Fibroblast of villous mesenchyme (primary cell): ENCODE measurements at places on chromosomes 1 and 21.
A peak's percentile ranks its signal among the peaks of the same experiment; 100 is the strongest.

- DNase-seq = peak; percentile 96
Measured at GRCh38 chr1:234755449-234755863, 145.5 kb upstream of the IRF2BP2 start.

DNA sequence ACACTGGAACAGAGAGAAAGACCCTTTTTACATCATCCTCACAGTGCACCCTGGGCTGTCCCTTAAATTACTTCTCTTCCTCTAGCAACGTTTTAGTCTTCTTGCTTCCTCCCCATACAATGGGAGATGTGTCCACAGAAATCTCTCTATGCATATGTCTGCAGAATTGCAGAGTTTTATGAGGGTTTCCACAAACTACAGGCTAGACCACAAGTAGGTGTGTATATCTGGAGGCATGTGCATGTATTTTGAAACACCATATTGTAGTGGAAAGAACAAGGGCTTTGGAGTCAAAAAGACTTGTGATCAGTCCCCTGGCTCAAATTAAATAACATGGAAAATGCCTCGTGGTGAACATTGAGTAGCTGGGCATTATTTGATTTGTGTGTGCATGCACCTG, 121.3 kb upstream of the IPO9 start:
- DNase-seq = peak; percentile 70

- DNase-seq = peak; percentile 33
Measured at GRCh38 chr21:26909972-26910371, 56.9 kb downstream of the ADAMTS5 start.

DNA sequence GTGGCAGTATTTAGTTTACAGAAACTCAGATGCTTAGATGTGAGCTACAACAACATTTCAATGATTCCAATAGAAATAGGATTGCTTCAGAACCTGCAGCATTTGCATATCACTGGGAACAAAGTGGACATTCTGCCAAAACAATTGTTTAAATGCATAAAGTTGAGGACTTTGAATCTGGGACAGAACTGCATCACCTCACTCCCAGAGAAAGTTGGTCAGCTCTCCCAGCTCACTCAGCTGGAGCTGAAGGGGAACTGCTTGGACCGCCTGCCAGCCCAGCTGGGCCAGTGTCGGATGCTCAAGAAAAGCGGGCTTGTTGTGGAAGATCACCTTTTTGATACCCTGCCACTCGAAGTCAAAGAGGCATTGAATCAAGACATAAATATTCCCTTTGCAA, 59.7 kb upstream of the ZNF326 start:
- no peak for DNase-seq

GRCh38 chr21:15140321-15141019, 75.7 kb upstream of the NRIP1 start:
- DNase-seq = no peak

DNA sequence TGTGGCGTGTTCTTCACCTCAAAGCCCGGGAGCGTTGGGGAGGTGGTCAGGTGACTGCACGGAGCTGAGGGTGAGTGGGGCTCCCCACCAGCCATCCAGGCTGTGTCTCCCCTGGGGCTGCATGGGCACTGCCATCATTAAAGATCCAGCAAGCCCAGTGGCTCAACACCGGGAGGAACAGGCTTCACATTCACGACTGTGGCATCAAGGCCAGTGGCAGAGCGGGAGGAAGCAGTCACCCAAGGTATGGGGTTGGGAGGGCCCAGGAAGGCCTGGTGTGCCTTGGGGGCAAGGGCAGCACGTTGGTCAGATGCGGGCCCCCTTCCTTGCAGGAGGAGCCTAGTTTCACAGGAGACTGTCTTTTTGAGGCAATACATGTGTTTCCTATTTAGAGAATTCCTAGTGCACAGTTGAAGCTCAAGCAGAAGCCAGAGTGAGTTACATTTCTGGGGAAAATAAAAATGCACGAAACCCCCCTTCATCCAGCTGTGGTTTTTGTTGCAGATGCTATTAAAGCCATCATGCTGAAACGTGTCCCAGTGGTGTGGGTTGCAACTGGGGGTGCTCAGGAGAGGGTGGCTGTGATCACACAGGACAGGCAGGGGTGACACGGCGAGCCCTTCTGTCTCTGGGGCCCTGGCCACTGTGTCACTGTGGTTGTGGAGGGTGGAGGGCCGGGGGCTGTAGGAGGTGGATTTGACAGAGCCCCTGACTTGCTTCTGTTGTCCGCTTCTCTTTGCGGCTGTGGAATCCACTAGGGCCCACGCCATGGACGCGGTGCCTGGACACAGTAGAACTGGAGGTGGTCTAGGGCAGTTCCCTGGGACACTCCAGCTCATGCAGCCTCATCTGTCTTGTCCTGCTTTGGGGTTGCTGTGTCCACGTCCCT, 34.1 kb downstream of the SNAP47 start:
- no peak for DNase-seq

GRCh38 chr1:226988334-226988666, 48.2 kb downstream of the COQ8A start:
- no peak for DNase-seq

DNA sequence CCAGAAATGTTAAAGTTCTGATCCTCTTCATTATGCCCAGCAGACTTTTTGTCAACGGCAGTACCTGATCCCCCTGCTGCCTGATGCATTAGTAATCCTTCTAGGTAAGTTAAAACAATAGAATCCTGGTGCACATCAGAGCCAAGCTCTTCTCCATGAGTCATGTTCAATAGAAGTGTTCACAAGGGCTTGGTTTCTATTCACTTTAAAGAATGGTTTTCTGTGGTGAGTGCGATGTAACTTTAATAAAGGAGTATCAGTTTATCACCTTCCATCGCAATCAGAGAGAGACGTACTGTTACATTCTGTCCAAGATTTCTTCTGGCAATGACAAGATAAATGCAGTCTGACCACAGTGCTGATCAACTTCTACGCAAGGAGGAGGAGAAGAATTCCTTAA, 96.8 kb downstream of the NRIP1 start:
- DNase-seq = no peak

DNA sequence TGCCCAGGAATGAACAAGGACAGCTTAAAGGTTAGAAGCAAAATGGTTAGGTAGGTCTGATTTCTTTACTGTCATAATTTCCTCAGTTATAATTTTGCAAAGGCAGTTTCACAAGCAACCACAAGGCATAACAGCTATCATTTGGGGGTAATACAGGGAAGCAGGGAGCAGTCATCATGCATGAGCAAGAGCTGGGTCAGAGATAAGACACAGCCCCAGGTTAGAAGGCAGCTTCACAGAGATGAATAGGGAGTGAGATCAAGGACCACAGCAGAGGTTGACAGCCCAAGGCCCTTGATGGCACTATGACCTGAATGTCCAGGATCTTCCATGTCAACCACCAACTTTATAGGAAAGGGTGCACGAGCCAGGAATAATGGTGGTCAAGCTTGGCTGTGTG, 9.0 kb upstream of the CSRP1 start:
- no peak for DNase-seq
